ENCODE measurements at places on chromosomes 5 and 9. TPM values are rescaled to one million over a fixed set of nuclear protein-coding genes. Genes with fewer than 3 reads are reported as not detected.

The SLC25A2 gene
- total RNA-seq: 0.18 TPM

The SH3RF2 gene
- total RNA-seq: 0.33 TPM

The NR2F1-AS1 gene
- not detected for total RNA-seq

The CEL gene
- total RNA-seq: 3.9 TPM

The PGM5 gene
- total RNA-seq: not detected

The DMRT2 gene
- total RNA-seq: not detected

The FOXD4L3 gene
- not detected for total RNA-seq

The BOD1 gene
- 24.8 TPM for total RNA-seq

The PFN3 gene
- not detected for total RNA-seq

The MSMP gene
- total RNA-seq: 1.4 TPM

The EQTN gene
- not detected for total RNA-seq

The NIPAL4 gene
- 5.0 TPM for total RNA-seq

The RANBP17 gene
- not detected for total RNA-seq

The PCDHB13 gene
- total RNA-seq: 0.16 TPM

The KIAA1958 gene
- total RNA-seq: 4.7 TPM

The FAM221B gene
- not detected for total RNA-seq

All from activated T-cell treated with anti-CD3 and anti-CD28 coated beads, Interleukin-2, amount 50 U/mL, for 4 hours (primary cell).